ENCODE measurements at places on chromosomes 7 and 10.

DNA sequence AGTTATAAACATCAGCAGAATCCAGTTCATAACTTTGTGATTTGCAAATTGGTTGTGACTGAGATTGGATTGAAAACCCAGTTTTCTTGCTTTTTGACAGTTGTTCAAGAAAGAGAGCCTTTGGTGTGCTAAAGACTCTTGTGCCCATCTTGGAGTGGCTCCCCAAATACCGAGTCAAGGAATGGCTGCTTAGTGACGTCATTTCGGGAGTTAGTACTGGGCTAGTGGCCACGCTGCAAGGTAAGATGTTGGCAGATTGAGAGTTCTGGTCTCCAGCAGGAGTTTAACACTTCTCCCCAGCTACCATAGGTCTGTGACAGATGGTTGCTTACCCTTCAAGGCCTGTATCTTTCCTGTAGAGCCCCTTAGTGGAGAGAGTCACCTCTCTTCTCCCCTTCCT lies 2.6 kb downstream of the SLC26A4 start:
- DNase-seq = no peak

- DNase-seq = no peak
Measured at GRCh38 chr10:119817991-119818888, 54.4 kb downstream of the MCMBP start.

DNA sequence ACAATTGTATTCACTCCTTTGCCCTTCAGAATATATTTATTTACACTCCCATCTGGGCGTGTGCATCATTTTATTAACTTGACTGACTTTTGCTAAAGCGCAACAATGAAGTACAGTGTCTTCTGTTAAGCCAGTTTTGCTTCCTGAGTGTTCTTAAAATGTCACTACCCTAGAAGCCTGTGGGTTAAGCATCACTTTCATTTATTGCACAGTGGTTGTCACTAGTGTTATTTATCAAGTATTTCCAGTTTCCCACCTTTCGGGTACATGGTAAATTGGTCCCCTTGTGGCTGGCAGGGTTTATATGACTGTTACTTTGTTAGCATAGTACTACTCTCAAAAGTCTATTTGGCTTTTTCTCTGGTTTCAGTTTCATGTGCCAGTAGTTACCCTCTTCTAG lies 3.3 kb downstream of the HILPDA start:
- no peak for DNase-seq

GRCh38 chr7:2409745-2410414 lies 6.5 kb downstream of the CHST12 start:
- DNase-seq = no peak

DNA sequence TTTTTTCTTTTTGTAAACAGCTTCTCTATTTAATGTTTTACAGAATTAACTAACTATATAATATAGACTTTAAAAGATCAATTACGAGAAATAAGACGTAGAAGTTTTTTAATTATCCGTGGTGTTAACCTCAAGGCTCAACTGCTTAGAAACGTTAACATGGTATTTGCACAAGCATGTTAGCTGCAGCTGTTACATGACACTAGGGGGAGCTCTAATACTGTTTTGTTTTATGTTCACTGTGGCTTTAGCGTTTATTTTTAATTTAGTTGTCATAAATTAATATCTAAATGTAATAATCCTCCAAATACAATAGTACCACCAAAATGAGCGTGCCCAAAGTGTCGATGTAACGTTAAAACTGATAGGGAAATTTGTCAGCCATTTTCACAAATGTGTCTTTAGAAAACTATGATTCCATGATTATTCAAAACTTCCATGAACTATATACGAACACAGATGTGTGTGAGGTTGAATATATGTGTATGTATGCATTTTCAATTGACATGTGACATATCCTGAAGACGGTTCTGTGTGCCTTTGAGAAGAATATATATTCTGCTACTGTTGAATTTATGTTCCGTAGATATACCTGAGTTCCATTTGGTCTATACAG lies 828.8 kb upstream of the MBL2 start:
- DNase-seq = no peak

- no peak for DNase-seq
Measured at GRCh38 chr7:24241206-24241605, 42.8 kb upstream of the NPY start.

DNA sequence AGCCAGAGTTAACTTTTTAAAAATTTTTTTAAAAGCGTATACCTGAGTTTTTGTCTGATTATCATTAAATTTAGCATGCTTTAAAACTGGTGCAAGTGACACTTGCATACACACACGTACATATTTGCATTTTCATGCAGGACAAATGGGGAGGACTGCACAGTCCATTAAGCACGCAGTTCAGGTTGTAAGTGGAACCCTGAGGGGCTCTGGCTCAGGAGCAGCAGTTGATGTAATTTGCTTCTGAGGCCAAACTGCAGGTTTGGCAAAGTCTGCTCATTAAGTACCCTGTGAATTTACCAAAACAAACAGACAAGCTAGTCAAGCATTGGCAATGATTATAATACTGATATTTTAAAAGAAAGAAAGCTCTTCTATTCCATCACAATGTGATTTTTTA lies 215.8 kb upstream of the PFKP start:
- DNase-seq = peak; percentile 0

- no peak for DNase-seq
Measured at GRCh38 chr7:41351091-41351490, 351.8 kb downstream of the INHBA start.

DNA sequence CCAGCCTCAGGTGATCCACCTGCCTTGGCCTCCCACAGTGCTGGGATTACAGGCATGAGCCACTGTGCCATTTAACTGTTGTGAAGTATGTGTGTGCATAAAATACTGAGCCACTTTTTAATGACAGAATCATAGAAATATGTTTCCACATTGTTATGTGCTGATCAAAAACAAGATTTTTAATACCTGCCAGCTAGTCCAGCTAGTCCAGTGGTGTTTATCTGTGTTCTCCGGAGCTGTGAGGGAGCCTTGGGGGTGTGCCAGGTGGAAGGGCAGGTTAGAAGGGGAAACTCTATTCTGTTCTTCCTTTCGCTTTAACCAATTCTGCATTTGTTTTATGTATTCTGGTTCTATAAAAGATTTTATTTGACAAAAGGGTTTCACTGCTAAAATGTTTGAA lies 7.0 kb downstream of the FAM221A start:
- DNase-seq = no peak

DNA sequence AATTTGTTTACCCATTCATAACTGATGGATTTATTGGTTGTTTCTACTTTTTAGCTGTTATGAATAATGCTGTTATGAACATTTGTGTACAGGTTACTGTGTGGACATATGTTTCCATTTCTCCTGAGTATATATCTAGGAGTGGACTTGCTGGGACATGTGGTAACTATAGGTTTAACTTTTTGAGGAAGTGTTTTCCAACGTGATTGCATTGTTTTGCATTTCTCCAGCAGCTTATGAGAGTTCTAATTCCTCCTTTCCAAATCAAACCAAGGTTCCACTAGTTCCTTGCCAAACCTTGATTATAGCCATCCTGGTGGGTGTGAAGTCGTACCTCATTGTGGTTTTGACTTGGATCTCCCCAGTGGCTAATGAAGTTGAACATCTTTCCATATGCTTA lies 2.6 kb upstream of the PRF1 start:
- DNase-seq = no peak

DNA sequence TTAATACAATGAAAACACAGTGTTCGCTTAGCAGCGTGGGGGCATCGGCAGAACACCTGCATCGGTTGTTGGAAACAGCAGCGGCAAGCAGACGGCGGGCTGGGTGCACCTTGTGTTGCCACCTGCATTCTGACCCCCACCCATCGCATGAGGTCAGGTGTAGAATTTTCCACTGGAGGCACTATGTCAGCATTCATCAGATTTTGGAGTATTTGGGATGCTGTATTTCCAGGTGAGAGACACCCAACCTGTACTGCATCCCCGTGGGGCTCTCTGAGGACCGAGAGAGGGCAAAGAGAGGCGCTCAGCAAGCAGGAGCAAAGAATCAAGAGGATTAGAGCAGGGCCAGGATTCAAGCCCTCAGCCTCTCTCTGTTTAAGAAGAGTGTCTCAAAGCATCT lies 116.4 kb upstream of the MGMT start:
- no peak for DNase-seq

DNA sequence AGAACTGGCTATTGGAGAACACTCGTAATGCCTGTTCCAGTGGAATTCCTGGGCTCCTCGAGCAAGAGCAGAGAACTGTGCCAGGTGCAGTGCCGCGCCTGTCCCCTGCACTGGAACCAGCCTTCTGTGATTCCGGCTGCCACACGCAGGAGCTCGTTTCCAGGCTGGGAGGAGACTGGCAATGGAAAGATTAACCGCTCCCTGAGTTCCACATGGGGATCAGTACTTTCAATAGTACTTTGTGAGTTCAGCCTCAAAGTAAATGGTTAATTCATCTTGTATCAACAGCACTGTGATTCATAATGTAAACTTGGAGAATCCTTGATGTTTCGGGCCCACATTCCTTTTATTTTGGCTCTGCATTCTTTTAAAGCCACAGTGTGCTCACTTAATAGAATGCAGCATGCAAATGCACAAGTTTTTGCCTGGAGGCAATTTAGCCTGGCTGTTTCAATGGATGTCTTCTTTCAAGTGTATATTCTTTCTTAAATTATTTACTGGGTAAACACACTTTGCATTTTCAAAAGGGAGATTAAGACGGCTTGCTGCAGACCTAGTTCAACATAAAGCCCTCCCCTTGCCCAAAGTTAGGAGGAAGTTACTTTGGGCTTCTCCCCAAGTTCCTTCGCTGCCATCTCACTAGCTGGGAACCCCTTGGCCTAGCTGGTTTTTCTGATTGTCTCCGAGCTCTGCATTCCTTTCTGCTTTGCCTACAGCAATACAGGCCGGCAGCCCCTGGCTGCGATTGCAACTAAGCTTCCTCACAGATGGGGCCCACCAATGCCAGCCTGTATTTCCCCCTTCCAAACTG lies 138.1 kb upstream of the TCF7L2 start:
- DNase-seq = no peak
